ENCODE measurements at places on chromosomes 6 and 20. TPM values are rescaled to one million over a fixed set of nuclear protein-coding genes. Genes with fewer than 3 reads are reported as not detected.

Gene OR2B6
- total RNA-seq = not detected

Gene CST5
- total RNA-seq = not detected

Gene TP53TG5
- total RNA-seq = not detected

Gene RAB44
- not detected for total RNA-seq

Gene AVP
- total RNA-seq = not detected

Gene VEGFA
- 36.5 TPM for total RNA-seq

Measured in skeletal muscle tissue (tissue), 5 donors.